ENCODE measurements at places on chromosomes 3 and 15.
A peak's percentile ranks its signal among the peaks of the same experiment; 100 is the strongest.

DNA sequence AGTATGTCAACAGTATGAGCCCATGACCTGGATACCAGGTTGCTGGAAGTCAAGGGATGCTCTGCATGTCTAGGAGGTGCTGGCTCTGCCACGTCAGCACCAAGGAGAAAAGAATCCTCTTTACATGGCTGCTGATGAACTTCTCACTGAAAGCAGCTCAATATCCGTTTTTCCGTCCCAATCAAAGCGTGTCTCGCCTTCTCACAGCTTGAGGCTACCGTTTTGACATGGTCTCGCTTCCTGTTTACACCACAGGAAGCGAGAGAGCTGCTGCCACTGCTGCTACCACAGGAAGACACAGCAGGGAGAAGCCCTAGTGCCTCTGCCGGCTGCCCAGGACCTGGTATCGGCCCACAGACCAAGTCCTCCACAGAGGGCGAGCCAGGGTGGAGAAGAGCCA, 27.3 kb downstream of the STARD5 start:
- peak; percentile 96 for DNase-seq

- DNase-seq = no peak
These were observed 19.9 kb downstream of the KLF13 start for GRCh38 chr15:31346367-31347066.

DNA sequence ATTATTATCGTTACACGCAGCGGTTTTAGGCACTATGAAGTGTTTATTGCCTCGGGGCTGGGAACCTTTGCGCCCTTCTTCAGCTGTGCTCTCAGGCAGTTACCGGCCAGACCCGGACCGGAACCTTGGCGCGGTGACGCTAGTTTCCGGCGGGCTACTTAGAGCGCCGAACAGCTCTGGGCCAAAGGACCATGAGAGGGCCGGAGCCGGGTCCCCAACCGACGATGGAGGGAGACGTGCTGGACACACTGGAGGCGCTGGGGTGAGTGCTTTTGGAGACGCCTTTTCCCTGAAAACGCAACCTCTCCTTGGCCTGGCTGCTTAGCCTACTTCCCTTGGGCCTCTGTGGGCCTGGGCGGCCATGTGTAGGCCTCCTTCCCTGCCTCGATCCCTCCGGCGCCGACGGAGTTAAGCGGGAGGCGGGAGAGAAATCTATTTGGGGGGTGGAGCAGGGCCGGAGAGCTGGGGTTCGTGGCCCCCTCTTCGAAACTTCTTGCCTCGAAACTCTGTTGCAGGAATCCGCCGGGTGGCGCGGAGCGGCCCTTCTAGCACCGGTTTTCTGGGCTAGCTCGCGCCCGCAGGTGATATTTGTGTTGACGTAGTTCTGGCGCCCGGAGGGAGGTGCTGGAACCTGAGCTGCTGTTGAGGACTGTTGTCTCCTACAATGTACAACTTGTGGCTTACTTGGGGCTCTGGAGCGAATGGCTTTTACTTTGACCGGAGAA, at the start of gene FAM98B:
Gene FAM98B (plus strand): TSS at position 157 of the 725 bp plus-strand sequence. CDS start 35 bp downstream, at position 192.
- peak; percentile 80 for DNase-seq

DNA sequence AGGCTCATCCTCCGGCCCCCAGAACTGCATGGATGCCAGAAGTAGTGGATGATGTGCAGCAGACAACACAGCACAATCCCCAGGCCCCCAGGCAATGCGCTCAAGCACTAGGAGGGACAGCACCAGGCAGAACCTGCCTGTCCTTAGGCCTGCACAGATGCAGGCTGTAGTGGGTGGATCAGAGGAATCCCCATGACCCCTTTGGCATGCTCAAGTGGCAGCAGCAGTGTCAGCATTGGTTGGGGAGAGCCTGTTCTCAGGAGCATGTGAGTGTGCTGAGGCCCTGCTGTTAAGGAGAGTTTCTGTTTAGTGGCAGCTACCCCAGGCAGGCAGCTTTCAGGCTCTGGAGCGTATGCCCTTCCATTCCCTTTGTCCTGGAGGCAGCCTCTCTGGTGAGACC, 25.1 kb upstream of the CD200R1L start:
- no peak for DNase-seq

DNA sequence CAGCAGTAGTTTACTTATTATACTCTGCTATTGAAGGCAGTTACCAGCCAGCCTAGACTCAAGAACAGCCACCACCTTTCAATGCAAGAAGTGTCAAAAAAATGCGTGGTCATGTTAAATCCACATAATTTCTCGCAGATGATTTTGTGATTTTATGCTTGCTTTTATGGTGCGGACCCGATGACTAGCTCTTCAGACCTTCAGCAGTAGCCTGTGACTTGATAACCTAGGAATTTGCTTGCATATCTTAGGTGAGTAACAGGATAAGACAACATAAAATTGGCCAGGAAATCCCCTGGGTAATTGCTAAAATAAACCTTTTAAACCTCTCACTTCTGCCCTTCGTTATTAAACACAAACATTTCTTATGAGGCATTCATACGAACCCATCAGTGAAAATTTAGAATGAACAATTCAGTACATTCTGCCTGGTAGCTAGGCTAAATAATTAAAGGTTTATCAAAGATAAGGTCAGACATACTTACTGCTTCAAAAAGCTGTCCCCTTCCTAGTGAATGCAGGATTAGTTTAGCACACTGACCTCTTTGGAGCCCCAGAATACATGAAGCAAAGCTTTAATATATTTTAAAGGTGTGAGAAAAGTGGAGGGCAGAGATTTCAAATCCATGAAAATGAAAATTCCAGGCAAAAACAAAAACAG, 798.8 kb downstream of the OTOL1 start:
- no peak for DNase-seq

DNA sequence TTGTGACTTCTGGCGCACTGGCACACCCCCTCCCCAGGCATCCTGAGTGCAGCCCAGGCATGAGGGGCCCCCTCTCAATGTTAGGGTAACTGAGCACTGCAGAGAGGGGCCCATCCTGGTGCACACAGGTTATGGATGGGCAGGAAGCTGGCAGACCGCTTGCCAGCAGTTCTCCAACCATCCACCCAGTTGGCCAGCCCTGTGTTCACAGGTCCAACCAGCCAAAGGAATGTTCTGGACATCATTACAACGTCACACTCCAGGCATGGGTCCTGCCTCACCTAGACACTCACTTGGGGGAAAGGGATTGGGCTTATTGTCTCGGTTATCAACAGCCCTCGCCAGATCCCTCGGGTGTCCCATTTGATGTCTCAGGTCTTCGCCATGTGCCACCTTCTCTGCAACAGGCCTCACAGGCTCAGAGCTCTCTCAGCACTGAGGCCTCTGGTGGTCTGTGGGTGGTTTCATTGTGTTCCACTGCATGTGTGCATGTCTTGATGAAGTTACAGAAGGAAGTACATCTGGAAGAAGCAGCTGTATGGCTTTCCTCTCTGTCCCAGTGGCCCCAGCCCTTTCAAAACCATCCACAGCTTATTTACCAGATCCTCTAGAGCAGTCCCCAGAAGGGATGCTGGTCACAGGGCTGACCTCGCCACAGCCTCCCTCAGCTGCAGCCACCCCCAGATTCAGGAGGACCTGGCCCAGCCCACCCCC, 23.7 kb downstream of the ADCY5 start:
- no peak for DNase-seq

DNA sequence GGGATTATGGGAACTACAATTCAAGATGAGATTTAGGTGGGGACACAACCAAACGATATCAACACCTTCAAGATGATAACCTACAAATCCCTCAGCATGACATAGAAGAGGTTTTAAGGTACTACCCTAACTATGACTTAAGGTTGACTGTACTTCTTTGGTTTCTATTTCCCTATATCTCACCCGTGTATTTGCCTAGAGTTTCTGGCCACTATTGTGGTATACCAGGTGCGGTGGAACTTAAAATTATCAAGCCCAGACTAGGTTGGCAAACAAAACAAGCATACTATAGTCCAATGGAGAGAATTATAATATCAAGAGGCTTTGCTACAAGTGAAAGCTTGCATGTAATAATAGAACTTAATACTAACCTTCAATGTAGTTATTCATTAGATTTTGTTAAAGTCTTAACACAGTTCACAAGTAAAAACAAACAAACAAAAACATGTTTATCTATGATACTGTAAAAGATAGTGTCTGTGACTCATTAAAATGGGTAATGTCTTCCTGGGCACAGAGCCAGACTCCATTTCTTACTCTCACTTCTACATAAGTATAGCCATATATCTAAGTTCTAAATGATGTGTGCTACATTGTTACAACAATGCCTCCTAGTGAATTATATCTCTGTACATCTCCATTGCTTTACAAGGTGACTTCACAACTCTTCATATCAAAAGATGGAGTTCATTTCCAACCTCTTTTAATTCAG, 479.1 kb downstream of the ZBBX start:
- DNase-seq = no peak

- DNase-seq = no peak
These were observed 229.4 kb upstream of the AZI2 start for GRCh38 chr3:28577941-28578500.

- DNase-seq = no peak
These were observed 138.9 kb upstream of the RORA start for GRCh38 chr15:61367953-61368352.

GRCh38 chr3:182325213-182325950, 467.9 kb upstream of the ATP11B start:
- DNase-seq = no peak

DNA sequence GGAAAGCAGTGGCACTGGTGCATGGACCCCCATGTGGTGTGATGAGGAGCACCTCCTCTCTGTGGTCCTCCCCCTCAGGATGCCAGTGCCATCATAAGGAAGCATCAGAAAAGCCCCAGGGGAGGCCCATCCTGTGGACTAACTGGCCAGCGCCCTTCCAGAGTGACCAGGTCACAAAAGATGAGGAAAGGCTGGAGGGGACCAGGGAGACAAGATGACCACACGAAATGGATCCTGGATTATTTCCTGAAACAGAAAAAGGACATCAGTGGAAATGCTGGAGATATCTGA, 56.4 kb downstream of the TPRA1 start:
- DNase-seq = no peak

DNA sequence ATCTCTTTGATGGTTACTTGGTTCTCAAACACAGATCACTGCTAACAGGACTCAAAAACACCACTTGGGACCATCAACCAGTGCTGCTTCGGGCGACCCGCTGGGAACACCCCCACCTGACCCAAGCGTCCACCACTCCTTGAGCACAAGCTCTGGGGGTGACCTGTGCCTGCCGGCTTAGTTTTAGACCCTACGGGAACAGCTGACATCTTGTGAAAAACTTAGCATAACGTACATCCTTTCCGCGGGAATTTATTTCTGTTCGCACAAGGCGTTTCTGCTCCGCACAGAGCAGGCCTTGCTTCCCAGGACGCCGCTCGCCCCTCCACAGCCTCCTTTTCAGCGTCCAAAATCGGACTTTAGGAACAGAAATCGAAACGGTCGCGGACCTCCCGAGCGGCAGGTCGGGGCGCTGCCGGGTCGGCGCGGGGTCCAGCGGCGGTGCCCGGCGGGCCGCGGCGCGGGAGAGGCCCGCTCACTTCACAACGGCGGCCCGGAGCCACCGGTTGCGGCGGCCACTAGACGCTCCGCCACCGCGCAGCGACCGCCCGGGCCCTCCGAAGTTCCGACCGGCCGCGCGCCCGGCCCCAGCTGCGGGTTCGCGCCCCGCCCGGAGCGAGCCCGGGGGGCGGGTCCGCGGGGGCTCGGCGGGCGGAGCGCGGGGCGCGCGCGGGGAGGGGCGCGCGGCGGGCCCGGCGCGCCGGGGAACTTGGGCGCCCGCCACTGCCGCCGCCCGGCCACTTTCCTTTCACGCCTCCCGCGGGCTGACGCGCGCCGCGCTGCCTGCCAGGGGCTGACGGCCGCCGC, 959 bp downstream of the SFMBT1 start:
- peak; percentile 64 for DNase-seq
